ENCODE measurements at places on chromosomes 11 and 22.

- DNase-seq: peak; percentile 15
Observed at GRCh38 chr11:27673979-27674663, 26.1 kb downstream of the BDNF start.

DNA sequence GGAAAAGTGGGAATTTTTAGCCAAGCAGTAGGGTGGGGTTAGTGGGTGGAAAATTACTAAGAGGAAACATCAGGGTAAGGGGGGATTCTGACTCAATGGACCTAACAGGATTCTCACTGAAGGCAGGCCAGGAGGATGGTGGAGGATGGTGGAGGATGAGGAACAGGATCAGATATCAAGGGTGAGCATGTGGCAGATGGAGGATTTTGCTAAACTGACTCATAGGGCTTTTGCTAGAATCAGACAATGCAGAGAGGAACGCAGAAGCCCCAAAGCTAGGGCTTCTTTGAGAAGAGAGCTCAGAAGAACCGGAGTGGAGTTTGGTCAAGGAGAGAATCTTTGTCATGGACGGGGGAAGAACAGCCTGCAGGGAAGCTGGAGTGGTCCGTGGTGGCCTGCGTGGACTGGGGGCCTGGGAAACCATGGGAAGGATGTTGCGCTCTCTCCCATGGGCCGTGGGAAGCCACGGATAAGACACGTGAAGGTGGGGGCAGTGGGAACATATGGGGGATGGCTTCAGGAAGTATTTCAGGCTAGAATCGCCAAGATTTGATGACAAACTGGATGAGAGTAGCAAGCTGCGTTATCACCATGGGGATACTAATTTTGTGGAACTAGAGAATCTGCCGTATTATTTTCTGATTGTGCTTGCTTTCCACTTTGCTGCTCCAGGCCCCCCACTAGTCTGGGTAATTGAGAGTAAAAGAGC lies 165.2 kb downstream of the LDLRAD3 start:
- no peak for DNase-seq

- peak; percentile 65 for DNase-seq
Observed at GRCh38 chr11:2099516-2100349, 39.5 kb downstream of the IGF2 start.

GRCh38 chr11:106957030-106957482 lies 61.2 kb downstream of the GUCY1A2 start:
- DNase-seq: no peak

DNA sequence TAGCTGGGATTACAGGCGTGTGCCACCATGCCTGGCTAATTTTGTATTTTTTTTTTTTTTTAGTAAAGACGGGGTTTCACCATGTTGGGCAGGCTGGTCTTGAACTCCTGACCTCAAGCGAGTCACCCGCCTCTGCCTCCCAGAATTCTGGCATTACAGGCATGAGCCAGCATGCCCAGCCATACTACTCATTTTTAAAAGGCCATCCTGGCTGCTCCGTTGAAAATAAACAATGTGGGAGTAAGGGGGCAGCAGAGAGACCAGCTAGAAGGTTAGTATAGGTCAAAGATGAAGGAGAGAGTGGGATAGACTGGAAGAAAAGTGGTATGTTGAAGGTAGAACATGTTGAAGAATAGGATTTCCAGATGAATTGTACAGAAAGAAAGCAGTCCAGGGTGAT lies 17.6 kb upstream of the LIN7C start:
- DNase-seq: no peak

- DNase-seq: no peak
Observed at GRCh38 chr11:126185259-126186024, 26.0 kb downstream of the RPUSD4 start.

- DNase-seq: peak; percentile 82
Observed at GRCh38 chr11:8206251-8207079, 37.6 kb upstream of the RIC3 start.

DNA sequence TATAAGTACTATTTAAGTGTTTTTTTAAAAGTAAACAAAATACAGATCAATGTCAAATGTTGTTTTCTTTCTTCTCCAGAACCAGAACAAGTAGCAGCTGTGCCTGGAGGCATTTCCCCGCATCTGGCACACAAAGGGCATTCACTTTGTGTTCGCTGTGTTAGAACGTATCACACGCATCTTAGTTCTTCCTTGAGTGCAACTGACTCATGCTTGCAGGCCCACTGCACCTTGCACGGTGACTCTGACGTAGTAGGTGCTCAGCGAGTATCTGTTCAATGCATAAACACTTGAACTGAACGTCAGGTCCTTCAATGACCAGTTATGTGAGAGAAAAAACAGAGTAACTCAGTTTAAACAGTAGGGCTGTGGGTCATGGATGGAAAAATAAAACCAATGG lies 3.5 kb downstream of the IFT27 start:
- no peak for DNase-seq

- DNase-seq: no peak
Observed at GRCh38 chr11:88359114-88359513, 21.6 kb upstream of the CTSC start.

GRCh38 chr11:62338218-62338617 lies 970 bp downstream of the ASRGL1 start:
- no peak for DNase-seq

All from muscle of leg (tissue), 16 donors.